GM04504 (cell line): ENCODE measurements at places on chromosomes 4 and X.

- DNase-seq, result no peak
Observed at GRCh38 chrX:118964252-118964651, 10.2 kb upstream of the LONRF3 start.

DNA sequence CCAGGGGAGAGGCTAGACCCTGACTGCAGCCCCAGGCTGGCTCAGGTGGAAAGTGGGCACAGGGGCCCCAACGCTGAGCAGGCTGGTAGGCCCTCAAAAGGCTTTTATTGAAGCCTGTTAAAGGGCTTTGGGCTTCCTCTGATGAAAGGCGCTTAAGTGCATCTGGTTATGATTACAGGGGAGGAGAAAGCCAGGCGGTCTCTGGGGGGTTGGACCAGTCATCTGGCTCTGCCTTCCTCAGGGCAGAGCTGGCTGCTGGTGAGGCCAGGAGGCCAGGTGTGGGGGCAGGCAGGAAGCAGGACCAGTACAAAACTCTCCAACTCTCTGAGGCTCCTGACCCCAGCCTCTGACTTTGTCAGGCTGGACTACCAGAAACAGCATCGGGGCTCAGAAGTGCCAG lies 68.8 kb upstream of the BCOR start:
- DNase-seq, result no peak

- no peak for DNase-seq
Observed at GRCh38 chrX:45788941-45789348, 588.3 kb upstream of the DIPK2B start.

- DNase-seq, result peak; percentile 0
Observed at GRCh38 chrX:86171366-86171765, 23.1 kb downstream of the DACH2 start.

DNA sequence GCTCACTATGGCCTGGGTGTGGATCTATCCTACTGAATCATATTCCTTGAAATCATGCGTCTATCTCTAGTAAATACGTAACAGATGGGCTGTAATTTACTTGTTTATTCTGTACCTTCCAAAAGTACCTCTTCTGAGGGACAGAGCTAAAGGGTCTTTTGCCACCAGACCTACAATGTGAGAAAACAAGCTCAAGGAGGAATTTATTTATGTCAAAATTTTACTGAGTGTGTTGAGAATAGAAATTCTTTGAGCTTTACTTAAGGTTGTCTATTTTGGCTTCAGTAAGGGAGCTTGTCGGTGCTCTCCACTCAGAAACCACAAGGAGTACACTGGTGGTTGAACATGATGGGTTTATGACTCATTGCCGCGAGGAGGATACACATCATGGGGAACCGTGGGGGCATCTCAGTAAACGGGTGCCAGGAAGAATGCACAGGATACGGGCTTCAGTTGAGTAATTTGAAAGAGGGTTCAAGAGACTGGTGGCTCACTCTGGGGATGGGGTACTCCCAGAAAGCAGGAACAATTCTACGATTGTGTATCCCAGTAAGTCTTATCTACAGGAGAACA lies 3.0 kb downstream of the ANK2 start:
- DNase-seq, result no peak

DNA sequence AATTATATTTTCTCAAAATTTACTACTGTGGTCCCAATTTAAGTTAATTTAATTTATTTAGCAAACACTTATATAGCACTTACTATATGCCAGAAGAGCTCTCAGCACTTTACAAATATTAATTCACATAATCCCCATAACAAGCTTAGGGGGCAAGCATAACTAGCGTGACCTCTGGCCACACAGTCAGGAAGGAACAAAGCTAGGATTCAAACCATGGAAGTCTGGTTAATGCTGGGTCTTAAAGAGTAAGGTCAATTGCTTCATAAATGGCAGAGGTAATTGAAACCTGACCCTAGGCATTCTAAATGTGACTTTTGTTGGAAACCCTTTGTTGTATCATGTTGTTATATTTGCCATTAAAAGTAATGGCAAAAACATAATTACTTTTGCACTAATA lies 279.5 kb upstream of the EMCN start:
- no peak for DNase-seq

GRCh38 chr4:67397031-67397430 lies 148.3 kb downstream of the CENPC start:
- no peak for DNase-seq

GRCh38 chr4:105741548-105741947 lies 33.0 kb downstream of the GSTCD start:
- DNase-seq, result no peak

DNA sequence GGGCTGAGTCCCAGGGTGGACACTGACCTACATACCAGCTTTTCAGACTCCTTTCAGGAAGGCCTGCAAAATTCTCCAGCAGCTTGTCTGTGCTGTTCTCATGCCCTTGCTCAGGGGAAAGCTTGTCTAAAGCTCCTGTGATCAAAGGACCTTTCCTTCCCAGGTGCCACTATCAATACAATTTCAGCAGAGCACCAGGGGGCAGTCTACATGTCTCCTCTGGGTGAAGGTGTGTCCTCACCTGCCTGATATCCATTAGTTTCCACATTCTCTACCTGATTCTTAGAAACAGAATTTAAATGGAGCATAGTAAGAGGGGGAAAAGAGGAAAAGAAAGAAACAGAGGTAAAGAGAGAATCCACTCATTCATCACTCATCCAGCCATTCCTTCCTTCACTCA lies 114.2 kb downstream of the PPARGC1A start:
- DNase-seq, result no peak

DNA sequence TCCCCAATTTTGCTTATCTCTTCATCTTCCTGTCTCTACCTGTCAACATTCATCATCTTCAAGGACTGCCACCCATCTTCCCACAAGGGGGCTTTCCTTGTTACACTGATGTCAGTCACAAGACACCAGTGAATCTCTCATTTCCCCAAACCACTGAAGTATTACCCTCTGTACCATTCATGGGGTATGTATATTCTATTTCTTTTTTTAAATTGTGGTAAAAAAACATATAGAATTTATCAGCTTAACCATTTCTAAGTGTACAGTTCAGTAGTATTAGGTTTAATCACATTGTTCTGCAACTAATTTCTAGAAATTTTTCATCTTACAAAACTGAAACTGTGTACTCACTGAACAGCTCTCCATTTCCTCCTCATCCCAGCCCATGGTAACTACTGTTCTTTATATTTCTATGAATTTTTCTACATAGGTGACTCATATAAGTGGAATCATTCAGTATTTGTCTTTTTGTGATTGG lies 98.6 kb downstream of the LARP7 start:
- no peak for DNase-seq

- no peak for DNase-seq
Observed at GRCh38 chrX:7263961-7264360, 116.0 kb upstream of the PUDP start.

DNA sequence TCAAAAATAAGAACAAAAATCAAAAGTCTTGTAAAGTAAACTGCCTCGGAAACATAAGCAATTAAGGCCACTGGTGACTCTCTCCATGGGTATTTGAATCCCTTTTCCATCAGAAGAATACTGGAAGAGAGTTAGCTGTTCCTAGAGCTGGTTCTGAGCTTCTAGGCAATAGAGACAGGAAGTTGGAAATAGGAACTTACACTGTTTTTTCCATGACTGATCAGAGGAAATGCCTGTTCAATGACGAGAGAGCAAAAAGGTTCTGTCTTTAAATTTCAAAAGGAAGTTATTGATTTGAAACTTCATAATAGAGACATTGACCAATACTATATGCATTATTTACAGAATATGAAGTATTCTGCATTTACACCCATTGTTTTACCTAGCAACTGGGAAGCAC lies 503.5 kb upstream of the ARX start:
- no peak for DNase-seq

DNA sequence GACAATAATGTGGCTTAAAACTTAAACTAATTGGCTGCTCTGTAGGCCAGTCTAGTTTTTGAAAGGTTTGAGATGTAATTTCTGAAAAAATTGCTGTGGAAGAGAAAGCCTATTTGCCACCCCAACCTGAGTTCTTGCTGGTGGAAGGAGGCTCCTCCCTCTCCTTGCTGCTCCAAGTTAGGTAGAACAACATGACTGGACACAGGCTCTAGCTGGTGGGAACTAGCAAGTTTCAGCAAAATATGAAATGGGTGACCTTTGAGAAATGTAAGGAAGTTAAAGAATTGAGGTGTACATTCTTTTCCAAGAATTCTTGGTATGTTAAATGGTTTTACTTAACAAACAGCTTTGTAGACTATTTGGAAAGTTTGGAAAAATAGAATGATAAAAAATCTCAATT lies 8.0 kb downstream of the RPL34 start:
- no peak for DNase-seq

- DNase-seq, result no peak
Observed at GRCh38 chr4:75289914-75290582, 224.2 kb downstream of the RCHY1 start.

DNA sequence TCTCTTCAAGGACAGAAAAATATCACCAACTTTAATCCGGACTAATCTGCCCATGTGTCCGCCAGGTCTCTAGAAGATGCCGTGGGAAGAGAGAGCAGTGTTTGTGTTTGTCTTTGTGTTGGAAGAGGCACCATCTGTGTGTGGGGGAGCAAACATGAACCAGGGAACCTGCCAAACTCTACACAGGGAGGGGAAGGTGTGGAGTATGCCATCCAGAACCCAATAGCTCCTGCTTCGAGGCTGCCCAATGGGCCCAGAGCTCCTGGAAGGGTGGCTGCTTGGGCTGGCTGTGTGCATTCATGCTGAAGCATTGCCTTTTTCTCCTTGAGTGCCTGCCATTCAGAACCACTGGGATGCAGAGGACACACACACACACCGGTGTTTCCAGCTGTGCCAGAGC lies 536.2 kb downstream of the MID1IP1 start:
- no peak for DNase-seq

- peak; percentile 20 for DNase-seq
Observed at GRCh38 chr4:80239480-80240150, 26.8 kb upstream of the FGF5 start.

DNA sequence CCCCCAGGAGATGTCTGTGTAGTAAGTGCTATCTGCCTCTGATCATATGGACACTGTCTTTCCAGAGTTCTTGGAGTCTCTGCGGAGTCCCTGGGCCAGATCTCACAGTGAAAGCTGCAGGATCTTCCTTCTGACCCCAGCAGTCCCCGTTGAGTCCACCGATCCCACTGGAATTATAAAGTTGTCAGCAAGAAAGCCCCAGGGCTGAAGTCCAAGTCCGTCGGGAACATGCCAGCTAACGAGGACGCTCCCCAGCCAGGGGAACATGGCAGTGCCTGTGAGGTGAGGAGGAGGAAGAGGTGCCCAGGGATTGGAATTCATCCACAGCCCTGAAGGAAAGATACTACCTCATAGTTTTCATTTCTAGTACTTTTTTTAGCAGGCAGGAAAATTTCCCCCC lies 9.3 kb downstream of the ZNF81 start:
- DNase-seq, result no peak

- no peak for DNase-seq
Observed at GRCh38 chrX:120452131-120452530, 17.0 kb downstream of the LAMP2 start.

DNA sequence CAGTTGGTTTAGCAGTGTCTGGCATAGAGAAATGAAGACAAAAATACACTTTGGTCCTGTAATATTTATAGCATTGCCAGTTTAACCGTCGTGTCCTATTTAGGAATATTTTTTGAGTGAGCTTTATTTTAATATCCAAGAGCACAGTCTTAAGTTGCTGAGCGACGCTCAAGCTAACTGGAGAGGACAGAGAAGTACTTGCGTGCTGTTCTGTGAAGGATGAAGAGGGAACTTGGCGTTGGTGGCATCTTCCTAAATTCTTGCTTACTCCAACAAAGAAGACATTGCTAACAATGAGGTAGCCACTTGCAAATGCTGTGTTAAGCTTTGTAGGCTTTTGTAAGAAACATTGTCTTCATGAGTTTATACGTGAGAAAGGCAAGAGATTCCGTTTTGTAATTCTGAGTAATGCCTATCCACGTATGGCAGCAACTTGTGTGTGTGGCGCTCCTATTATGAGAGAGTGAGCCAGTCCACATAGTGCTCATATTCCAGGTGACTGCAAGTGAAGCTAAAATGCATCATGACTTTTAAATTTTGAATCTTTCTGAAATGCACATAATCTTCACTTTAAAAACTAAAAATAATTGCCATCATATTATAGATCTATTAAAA lies 50.6 kb downstream of the SYNPO2 start:
- no peak for DNase-seq

- no peak for DNase-seq
Observed at GRCh38 chr4:74205559-74205958, 47.6 kb downstream of the MTHFD2L start.
